ENCODE measurements at places on chromosomes 11 and 22. TPM values are rescaled to one million over a fixed set of nuclear protein-coding genes. Genes with fewer than 3 reads are reported as not detected.

EIF3D gene
- total RNA-seq = 361 TPM

- H3K27ac ChIP-seq = no peak overlapping the region
- H3K4me3 ChIP-seq = no peak overlapping the region
- H3K4me1 ChIP-seq = peaks cover 3% of the 10 kb centered on the region
- no peak for DNase-seq
- no peaks in the 10 kb centered on the region for H3K27me3 ChIP-seq
Observed at GRCh38 chr22:46007003-46007847, 30.3 kb upstream of the WNT7B start.

GRAMD1B gene
- total RNA-seq = 12.6 TPM

GRCh38 chr22:38964989-38965388 is 7.6 kb downstream of the APOBEC3A start:
- H3K27me3 ChIP-seq = no peaks in the 10 kb centered on the region
- H3K4me1 ChIP-seq = no peaks in the 10 kb centered on the region
- H3K36me3 ChIP-seq = no peaks in the 10 kb centered on the region
- H3K27ac ChIP-seq = no peak overlapping the region
- DNase-seq = no peak

KIAA1671 gene
- 17.3 TPM for total RNA-seq

DNA sequence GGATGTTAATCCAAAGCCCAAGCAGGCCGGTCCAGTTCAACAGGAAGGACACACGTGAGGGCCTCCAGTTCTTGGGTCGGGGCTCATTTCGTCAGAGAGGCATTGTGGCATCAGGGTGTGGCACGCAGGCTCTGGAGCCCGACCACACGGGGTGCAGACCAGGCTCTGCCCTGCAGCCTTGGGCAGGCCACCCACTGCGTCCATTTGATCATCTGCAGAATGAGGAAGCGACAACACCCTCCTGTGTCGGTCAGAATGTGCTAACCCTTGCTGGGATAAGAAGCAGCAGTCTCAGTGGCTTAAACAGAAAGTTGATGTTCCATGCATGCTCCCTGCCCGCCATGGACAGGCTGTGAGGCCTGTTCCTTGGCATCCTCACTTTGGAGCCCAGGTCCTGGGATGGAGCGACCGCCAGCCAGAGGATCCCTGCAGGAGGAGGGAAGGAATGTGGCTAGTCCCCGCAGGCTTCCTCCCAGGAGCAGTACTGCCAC is 10.8 kb downstream of the RIBC2 start:
- DNase-seq = no peak
- H3K27ac ChIP-seq = no peak overlapping the region
- no peaks in the 10 kb centered on the region for H3K4me1 ChIP-seq
- no peaks in the 10 kb centered on the region for H3K36me3 ChIP-seq
- no peak overlapping the region for H3K4me3 ChIP-seq
- no peaks in the 10 kb centered on the region for H3K27me3 ChIP-seq

PHOX2A gene
- not detected for total RNA-seq

- H3K4me1 ChIP-seq = peaks cover 19% of the 10 kb centered on the region
- peak; percentile 34 for DNase-seq
- H3K27me3 ChIP-seq = peaks cover 26% of the 10 kb centered on the region
- no peaks in the 10 kb centered on the region for H3K36me3 ChIP-seq
Observed at GRCh38 chr22:26949193-26949592, 291.8 kb downstream of the MIAT start.

DNA sequence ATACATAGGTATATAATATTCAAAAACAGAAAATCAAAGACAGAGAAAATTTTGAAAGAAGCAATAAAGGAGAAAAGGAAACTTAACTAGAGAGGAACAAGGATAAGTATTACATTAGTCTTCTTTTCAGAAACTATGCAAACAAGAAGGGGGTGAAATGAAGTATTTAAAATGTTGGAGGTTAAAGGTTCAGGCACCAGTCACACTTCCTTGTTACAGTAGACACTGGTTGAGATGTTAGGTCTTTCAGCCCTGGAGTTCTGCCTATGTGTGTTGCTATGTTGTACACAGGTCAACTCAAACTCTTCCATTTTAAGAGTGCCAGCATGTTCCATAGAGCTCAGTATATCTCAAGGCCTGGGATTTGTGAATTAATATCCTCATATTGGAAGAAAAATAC is 6.0 kb upstream of the MS4A4A start:
- no peak overlapping the region for H3K27ac ChIP-seq
- DNase-seq = no peak
- H3K36me3 ChIP-seq = no peaks in the 10 kb centered on the region
- H3K4me1 ChIP-seq = no peaks in the 10 kb centered on the region
- no peak overlapping the region for H3K4me3 ChIP-seq
- H3K27me3 ChIP-seq = no peaks in the 10 kb centered on the region

- peaks cover 7% of the 10 kb centered on the region for H3K4me1 ChIP-seq
- no peak overlapping the region for H3K27ac ChIP-seq
- no peaks in the 10 kb centered on the region for H3K27me3 ChIP-seq
- DNase-seq = no peak
- no peak overlapping the region for H3K4me3 ChIP-seq
- H3K36me3 ChIP-seq = no peaks in the 10 kb centered on the region
Observed at GRCh38 chr11:125846188-125846587, 13.1 kb downstream of the PATE4 start.

DNA sequence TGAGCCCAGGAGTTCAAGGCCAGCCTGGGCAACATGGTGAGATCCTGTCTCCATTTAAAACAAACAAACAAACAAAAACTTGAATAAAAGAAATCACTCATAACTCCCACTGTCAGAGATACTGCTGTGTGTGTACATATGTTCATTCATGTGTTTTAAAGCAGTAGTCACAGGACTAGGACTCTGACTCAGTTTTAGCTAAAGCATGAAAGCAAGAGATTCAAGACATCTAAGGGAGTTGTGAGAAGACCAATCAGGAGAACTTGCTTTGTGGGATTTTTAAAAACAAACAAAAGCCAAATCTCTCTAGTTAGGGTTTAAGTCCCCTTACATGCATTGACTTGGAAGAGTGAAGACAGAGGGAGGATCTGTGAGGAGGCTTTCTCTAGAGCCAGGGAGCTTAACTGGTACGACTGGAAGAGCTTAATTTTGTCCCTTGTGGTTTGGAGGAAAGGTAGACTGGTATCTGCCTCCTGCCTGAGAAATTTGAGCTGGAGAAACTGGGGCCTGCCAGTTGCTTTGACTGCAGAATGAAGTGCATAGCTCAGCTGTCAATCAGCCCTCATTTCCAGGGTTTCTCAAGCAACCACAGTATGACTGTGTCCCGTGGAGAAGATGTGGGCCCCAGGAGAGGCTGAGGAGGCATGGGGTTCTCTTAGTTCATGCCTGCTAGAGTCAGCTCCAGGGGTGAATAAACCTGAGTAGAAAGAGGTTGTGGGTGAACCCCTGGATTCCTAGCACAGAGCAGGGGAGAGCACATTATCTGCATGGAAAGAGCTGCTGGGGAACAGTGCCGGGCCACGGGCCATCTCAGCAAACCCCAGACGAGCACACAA is 30.6 kb downstream of the EXPH5 start:
- H3K27me3 ChIP-seq = no peaks in the 10 kb centered on the region
- no peaks in the 10 kb centered on the region for H3K36me3 ChIP-seq
- DNase-seq = peak; percentile 22
- H3K27ac ChIP-seq = no peak overlapping the region
- H3K4me1 ChIP-seq = peaks cover 11% of the 10 kb centered on the region

GRCh38 chr22:45515676-45516075 is 13.0 kb downstream of the FBLN1 start:
- DNase-seq = no peak
- H3K27ac ChIP-seq = peak overlapping the region; percentile 37
- H3K36me3 ChIP-seq = no peaks in the 10 kb centered on the region
- H3K4me1 ChIP-seq = peaks cover 57% of the 10 kb centered on the region

CNTF gene
- 1.6 TPM for total RNA-seq

DNA sequence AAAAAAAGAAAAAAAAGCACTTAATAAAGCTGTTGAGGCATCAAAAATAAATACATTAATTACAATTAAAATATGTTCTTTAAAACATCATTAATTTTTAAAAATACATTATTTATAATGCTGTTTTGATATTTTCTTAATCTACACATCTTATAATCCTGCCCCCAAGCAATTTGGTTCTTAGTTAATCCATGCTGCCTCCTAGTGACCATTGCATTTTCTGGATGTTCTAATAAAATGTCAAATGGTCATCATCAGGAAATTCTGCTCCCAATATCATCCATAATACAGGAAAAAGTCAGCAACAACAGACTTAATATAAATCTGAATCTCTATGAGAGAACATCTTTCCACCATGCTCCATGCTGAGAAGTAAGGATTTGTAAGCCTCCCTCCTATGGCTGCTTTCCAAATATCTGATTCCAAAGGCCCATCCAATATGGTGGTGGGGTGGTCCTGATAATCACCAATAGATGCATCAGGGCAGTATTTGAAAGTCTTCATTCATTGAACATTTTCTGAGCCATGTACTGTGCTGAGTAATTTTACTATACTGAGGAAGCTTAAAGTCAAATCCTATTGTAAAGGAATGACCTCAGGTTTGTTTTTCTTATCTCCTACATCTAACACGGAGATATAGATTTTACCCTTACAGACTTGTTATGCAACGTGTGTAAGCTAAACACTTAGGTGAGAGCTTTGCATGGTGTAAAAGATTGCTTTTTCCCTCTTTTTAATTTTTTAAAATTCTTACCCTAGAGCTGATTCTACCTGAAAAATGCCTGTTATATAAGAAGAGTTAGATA is 124.7 kb upstream of the BMAL1 start:
- H3K4me3 ChIP-seq = no peak overlapping the region
- H3K27me3 ChIP-seq = no peaks in the 10 kb centered on the region
- no peaks in the 10 kb centered on the region for H3K4me1 ChIP-seq
- H3K36me3 ChIP-seq = no peaks in the 10 kb centered on the region

All from neural progenitor cell (in vitro differentiated cells).